ENCODE measurements at places on chromosomes 7 and 10.

GRCh38 chr7:46032942-46033341, 111.9 kb upstream of the IGFBP3 start:
- DNase-seq, result peak; percentile 76

GRCh38 chr10:121823993-121824463, 103.8 kb downstream of the ATE1 start:
- no peak for DNase-seq

- no peak for DNase-seq
These were observed 269.2 kb upstream of the PPP2R2D start for GRCh38 chr10:131631619-131632018.

- peak; percentile 66 for DNase-seq
These were observed 50.6 kb downstream of the PRTFDC1 start for GRCh38 chr10:24901686-24902399.

GRCh38 chr7:117871778-117872538, 1.3 kb downstream of the CTTNBP2 start:
- no peak for DNase-seq
